COR-L47 (cell line): ENCODE measurements at places on chromosomes 12 and 14.

- DNase-seq, result peak; percentile 39
Measured at GRCh38 chr12:107884769-107885694, 110.5 kb downstream of the ASCL4 start.

- DNase-seq, result no peak
Measured at GRCh38 chr14:89990218-89990617, 34.5 kb downstream of the TDP1 start.

DNA sequence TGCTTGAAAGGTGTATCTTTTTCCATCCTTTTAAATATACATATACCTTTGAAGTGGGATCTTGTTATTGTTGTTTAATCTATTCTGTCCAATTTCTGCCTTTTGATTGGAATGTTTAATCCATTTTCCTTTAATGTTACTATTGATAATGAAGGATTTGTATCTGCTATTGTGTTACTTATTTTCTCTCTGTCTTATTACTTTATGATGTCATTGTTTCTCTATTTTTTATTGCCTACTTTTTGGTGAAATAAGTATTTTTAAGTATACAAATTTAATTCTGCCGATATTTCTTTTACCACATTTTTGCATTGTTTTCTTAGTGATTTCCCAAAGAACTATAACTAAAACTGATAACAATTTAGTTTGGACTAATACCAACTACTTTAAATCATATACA, 121.8 kb downstream of the RASSF9 start:
- DNase-seq, result no peak

- DNase-seq, result no peak
Measured at GRCh38 chr14:74951443-74952179, 3.8 kb downstream of the PGF start.

GRCh38 chr12:75909714-75910656, 121.6 kb downstream of the PHLDA1 start:
- DNase-seq, result peak; percentile 77

- no peak for DNase-seq
Measured at GRCh38 chr12:114287821-114288525, 118.0 kb downstream of the TBX5 start.

DNA sequence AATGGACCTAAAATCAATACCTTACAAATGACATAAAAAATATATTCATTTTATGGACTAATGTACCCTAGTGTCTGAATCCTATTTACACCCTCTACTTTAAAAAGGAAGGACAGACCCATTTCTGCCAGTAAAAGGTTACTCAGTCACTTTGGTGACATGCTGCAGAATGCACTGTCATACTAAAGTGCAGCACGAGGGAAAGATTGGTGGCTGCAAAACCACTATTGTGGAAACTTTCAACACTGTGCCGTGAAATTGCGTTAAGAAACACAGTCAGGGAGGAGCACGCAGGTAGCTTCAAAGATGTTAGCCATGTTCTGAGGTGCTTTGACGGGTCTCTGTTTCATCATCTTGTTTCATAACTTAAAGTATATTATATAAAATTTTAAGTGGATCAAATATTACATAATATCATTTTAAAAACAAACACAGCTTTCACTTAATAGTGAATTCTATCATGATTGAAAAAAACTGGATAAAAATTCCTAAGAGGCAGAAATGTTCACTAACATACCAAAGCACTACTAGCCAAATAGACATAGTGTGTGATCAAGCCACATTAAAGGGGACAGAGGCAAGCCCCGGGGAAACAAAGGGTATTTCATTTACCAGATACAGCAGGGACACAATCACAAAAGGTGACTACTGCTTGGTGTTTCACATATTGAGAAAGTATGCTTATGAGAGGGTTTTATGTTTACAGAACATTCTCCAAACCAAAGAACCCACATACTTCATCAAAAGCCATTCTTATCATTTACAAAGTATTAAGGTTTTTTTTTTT, 330.8 kb upstream of the SOX5 start:
- DNase-seq, result no peak

GRCh38 chr14:64736271-64737169, 32.3 kb downstream of the PLEKHG3 start:
- peak; percentile 95 for DNase-seq

GRCh38 chr12:109827566-109828550, 5.3 kb downstream of the TRPV4 start:
- no peak for DNase-seq

DNA sequence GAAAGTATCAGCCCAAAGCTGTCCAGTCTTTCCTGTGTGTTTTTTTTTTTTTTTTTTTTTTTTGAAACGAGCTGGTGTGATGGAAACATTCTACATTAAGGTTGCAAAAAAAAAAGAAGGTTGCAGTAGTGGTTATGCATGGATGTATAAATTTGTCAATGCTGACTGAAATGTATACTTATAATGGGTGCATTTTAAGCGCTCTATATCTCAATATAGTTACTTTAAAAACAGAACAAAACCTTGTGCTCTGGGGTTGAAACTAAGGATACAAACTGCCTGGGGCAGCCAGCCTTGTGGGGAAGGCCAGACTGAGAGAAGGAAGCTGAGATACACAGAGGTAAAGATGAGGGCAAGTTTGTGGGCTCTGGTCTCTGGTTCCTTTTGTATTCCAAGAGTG, 87.3 kb upstream of the RMST start:
- DNase-seq, result no peak

- no peak for DNase-seq
Measured at GRCh38 chr12:108995370-108995992, 25.4 kb downstream of the SVOP start.

DNA sequence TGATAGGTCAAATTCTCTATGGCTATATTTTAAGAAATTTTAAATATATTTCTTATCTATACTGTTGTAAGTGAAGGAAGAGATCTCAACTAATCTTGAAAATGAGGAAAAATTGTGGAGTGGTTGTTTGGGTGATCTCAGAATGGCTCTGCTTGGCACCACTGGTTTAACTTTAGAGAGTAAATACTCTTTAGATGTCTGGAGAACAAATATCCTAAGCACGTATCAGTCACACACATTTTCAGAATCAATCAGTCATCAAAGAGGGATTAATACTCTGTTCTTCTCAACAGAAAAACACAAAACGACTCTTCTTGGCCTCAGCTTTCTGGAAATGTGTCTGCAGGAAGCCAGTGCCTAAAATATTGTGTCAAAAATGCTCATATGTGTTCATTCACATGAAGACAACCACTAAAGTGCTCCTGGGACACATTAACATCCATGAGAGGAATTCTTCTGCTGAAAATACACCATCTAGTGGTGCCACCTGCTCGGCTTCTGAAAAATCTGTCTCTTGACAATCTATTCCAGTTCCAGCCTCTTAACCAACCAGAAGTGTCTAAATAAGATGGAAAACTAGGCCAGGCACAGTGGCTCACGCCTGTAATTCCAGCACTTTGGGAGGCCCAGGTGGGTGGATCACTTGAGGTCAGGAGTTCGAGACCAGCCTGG, 81.1 kb upstream of the CCDC198 start:
- no peak for DNase-seq

DNA sequence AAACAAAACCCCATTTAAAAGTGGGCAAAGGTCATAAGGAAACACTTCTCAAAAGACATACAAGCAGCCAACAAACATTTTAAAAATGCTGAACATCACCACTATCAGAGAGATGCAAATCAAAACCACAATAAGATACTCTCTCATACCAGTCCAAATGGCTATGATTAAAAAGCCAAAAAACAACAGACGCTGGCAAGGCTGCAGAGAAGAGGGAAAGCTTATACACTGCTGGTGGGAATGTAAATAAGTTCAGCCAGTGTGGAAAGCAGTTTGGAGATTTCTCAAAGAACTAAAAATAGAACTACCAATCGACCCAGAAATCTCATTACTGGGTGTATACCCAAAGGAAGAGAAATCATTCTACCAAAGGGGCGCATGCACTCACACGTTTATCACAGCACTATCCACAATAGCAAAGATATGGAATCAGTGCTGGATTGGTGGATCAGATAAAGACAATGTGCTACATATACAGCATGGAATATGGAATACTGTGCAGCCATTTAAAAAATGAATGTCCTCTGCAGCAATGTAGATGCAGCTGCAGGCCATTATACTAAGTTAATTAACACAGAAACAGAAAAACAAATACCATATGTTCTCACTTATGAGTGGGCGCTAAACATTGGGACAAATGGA, 102.1 kb upstream of the DAAM1 start:
- no peak for DNase-seq

GRCh38 chr14:23704890-23705289, 68.7 kb downstream of the DHRS2 start:
- no peak for DNase-seq

GRCh38 chr12:84822525-84822924, 90.1 kb downstream of the SLC6A15 start:
- no peak for DNase-seq

GRCh38 chr14:30580616-30581282, 21.8 kb downstream of the G2E3 start:
- no peak for DNase-seq

- no peak for DNase-seq
Measured at GRCh38 chr14:57979376-57980048, 113.6 kb upstream of the SLC35F4 start.

DNA sequence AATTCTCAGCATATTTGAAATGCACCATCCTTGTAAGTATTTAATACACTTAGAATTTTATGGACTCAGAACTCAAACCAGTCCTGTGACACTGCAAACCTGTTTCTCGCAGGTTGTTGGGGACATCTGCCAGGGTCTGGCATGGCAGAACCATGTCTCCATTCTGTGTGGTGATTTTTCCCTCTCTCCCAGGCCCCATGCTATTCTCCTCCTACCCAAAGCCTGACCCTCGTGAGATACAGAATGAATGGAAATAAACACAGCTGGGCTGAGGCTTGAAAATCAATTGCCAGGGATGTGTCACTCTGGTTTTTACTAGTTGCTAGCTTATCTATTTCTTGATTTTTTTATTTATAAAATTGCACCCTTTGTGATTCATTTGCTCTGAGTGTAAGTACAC, 19.8 kb downstream of the TPH2 start:
- no peak for DNase-seq

DNA sequence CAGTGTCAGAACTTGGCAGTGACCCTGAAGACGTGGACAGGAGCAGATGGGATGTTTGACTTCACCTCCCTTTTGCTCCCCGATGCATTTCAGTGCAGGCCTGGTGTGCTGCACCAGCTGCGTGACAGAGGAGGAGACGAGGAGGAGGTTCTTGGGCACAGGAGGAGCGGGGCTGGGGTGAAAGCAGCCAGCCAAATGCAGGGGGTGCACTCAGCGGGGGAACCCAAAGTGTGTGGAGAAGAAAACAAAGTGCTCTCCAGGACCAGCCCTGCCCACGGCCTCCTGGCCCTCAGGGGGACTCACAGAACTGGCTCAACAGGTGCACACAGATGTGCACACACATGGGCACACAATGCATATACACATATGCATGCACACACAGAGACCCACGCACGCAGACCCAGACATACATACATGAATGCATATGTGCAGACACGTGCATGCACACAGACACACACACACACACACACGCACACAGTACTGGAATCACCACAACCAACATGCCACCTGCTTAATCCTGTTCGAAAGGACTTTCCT, 91.7 kb upstream of the SFSWAP start:
- DNase-seq, result no peak

- no peak for DNase-seq
Measured at GRCh38 chr14:22158560-22158959, 430.5 kb downstream of the DAD1 start.

DNA sequence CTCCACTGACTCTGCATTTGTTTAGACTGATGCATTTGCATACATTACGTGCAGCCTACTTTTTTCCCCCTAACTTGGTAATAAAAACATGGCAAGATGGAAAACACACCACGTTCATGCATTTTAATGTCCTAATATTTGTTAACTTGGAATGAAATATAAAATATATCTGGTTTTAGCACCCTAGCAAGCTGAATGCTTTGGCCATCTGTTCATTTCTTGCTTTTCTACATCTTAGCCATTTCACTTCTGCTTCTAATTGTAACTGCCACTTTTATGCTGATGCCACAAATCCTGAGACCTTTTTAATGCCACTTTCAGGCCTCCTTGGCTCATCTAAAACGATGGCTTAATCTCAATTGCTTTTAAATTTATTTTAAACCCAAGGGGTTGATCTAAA, 177.7 kb upstream of the RASSF8 start:
- DNase-seq, result no peak

DNA sequence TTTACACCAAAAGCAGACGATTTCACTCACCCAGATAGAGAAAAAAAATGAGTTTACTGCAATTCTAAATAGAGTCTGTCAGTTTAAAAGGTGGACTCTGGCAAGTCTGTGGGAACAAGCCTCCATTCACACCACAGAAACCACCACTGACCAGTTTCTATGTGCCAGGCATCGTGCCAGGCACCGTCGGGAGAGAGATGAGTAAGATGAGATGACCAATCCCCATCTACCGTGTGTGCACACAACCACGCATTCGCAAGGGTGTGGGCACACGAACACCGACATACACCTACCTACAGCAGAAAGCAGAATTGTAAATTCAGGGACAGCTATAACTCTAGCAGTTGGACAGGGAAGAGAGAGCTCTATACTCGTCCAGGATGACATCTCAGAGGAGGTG, 58.3 kb downstream of the PRIMA1 start:
- DNase-seq, result no peak

- DNase-seq, result no peak
Measured at GRCh38 chr12:97131220-97131981, 224.3 kb downstream of the NEDD1 start.

GRCh38 chr14:75258079-75258802, 20.4 kb upstream of the FOS start:
- no peak for DNase-seq

DNA sequence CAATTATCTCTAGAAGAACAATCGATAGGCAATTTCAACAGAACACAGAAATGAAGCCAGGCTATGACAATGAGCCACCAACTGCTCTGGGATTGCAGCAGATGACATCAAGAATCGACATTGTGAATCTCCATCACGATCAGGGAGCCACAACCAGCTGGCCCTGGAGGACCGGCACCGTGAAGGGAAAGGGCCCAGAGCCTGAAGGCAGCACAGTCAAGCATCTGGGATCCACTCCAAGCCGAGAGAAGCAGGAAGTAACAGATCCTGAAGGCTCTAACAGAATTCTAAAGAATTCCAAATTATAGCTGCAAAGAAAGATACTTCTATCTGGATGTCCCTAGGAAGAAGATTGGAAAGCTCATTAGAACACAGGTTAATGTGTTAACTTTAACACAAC, 61.0 kb downstream of the LRRC74A start:
- DNase-seq, result no peak

DNA sequence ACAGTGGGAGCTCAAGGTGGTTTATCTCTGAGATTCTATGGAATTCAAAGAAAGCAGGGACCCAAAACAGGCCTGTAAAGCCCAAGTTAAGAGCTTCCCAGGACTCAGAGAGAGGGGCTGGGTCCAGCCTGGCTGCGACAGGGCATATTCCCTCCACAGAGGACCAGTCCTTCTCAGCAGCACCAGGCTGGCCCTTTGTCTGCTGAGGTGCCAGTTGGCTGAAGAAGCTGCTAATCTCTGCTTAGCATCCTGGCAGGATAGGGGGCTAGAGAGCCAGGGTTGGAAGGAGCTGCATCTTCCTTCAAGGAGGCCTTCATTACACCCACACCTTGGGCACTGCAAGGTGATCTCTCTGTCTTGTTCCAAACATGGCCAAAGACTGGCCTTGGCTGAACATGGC, 68.3 kb upstream of the TUNAR start:
- no peak for DNase-seq

GRCh38 chr12:88753066-88753465, 172.8 kb upstream of the KITLG start:
- no peak for DNase-seq

- DNase-seq, result no peak
Measured at GRCh38 chr12:120879102-120879501, 25.1 kb downstream of the SPPL3 start.

GRCh38 chr14:94018308-94018707, 7.8 kb upstream of the OTUB2 start:
- DNase-seq, result no peak

GRCh38 chr14:31320216-31320615, 100.1 kb downstream of the HEATR5A start:
- no peak for DNase-seq
